ENCODE measurements at places on chromosomes 7 and 10.

DNA sequence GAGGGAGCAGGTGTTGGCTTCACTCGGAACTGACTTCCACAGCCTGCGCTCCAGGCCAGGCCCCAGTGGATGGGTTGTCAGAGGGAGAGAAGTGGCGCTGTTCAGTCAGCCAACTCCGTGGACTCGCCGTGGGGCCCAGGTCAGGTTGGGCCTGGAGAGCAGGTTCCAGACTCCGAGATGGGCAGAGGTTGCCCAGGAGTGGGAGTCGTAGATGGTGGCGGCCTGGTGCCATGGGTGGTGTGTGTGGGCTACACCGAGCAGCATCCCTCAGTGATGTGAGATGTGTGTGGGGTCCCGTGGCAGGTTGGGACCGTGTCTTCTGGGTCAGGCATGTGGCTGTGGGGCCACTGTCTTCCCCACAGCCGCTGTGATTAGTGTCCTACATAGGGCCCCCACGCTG, 10.4 kb downstream of the ZNF316 start:
- no peak for DNase-seq

DNA sequence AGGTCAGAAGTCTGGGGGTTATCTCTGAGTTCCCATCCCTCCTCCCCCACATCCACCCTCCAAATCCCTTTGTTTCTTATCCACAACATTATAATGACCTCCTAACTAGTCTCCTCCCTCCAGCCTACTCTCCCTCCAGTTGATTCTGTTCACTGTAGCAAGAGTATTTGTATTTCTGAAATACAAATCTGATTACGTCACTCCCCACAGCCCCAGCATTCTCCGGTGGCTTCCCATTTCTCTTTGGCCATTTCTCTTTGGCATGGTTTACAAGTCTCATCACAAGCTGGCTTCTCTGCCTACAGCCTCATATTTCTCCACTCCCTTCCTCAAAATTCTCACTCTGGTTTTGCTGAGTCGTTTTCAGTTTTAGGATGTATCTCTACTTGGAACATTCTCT, 24.6 kb upstream of the MRPS33 start:
- no peak for DNase-seq

GRCh38 chr7:27917119-27917518, 177.2 kb downstream of the TAX1BP1 start:
- DNase-seq = no peak

- no peak for DNase-seq
These were observed 120.6 kb downstream of the SEM1 start for GRCh38 chr7:96589038-96589437.

- no peak for DNase-seq
These were observed 141.3 kb upstream of the SP8 start for GRCh38 chr7:20927976-20928375.

DNA sequence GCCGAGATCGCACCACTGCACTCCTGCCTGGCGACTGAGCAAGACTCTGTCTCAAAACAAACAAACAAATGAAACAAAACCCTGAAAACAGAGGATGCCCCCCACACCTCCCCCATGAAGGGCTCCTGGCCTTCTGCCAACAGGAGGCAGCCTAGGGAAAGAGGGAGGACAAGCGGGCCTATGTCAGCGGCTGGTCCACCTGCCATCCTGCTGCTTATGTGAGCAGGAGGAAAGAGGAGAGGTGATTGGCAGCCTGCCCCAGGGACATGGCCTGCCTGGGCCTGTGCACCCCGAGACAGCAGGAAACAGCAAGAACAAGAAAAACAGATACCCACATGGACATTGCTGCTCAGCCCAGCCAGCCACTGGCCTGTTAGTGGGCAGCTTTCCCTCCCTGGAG, 9.1 kb upstream of the ZNF316 start:
- no peak for DNase-seq

- DNase-seq = no peak
These were observed 136.2 kb upstream of the CTBP2 start for GRCh38 chr10:125296598-125296997.

All from stimulated activated CD4-positive, alpha-beta T cell treated with anti-CD3 and anti-CD28 coated beads, Interleukin-1b, Interleukin-23, amount 100 ng/mL, for 24 hours (primary cell).